Mesothelial cell of epicardium (in vitro differentiated cells): ENCODE measurements at places on chromosomes 6 and 20.

- no peaks in the 10 kb centered on the region for H3K27me3 ChIP-seq
- H3K4me3 ChIP-seq: no peak overlapping the region
- DNase-seq: no peak
- H3K27ac ChIP-seq: peak overlapping the region; percentile 61
- peaks cover 38% of the 10 kb centered on the region for H3K4me1 ChIP-seq
- H3K36me3 ChIP-seq: no peaks in the 10 kb centered on the region
Measured at GRCh38 chr6:12572896-12573827, 143.4 kb upstream of the PHACTR1 start.

GRCh38 chr6:106069478-106069877, 16.7 kb upstream of the PRDM1 start:
- H3K4me1 ChIP-seq: peaks cover 11% of the 10 kb centered on the region
- peak; percentile 73 for DNase-seq

DNA sequence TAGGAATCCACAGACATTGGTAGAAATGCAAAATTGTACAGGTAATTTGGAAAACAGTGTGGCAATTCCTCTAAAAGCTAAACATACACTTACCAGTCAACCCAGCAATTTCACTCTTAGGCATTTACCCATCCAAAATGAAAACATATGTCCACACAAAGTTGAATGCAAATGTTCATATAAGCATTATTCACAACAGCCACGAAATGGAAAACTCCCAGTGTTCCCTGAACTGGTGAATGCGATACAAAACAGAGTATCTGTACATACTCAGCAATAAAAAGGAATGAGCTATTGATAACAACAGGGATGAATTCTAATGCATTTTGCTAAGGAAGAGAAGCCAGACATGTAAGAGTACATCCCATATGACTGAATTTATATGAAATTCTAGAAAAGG, 32.4 kb upstream of the RAB22A start:
- no peak overlapping the region for H3K27ac ChIP-seq
- peaks cover 17% of the 10 kb centered on the region for H3K36me3 ChIP-seq
- H3K27me3 ChIP-seq: no peaks in the 10 kb centered on the region
- peaks cover 6% of the 10 kb centered on the region for H3K4me1 ChIP-seq
- no peak overlapping the region for H3K4me3 ChIP-seq
- DNase-seq: no peak

GRCh38 chr20:40643891-40644290, 45.1 kb downstream of the MAFB start:
- H3K4me1 ChIP-seq: peaks cover 14% of the 10 kb centered on the region
- no peak for DNase-seq
- H3K4me3 ChIP-seq: no peak overlapping the region
- no peaks in the 10 kb centered on the region for H3K36me3 ChIP-seq
- H3K27ac ChIP-seq: no peak overlapping the region
- peaks cover 3% of the 10 kb centered on the region for H3K27me3 ChIP-seq

DNA sequence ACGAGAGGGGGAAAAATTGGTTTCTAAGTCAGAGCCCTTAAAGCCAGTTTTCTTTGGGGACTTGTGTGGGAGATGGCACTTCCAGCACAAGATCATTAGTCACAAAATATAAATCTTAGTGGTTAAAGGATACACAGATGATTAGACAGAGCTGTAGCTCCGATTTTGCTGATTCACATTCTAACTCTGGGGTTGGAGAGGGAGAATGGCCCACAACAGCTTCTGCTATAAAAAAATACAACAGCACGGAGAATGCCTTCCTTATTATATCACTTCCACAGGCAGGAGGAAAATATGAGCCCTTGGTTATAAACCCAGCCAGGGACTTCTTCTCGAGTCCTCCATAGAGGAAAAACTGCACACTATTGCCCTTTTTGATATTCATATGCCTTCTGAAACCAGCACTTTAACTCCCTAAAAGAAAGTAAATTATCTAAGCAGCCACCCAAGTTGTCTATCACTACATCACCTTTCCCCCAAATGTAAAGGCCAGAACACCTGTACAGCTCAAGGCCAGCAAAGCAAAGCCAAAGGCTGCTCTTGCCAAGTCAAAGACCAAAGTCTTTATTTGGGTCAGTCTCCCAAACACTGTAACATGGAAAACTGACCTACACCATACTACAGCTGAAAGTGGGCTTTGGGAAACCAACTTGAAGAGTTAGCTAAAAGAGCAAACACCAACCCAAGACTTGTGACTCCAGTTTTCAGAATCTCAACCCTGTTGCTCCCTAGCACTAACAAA, 10.4 kb downstream of the MRPL14 start:
- H3K36me3 ChIP-seq: peaks cover 10% of the 10 kb centered on the region
- H3K27me3 ChIP-seq: no peaks in the 10 kb centered on the region
- no peak overlapping the region for H3K4me3 ChIP-seq
- DNase-seq: no peak
- H3K27ac ChIP-seq: peak overlapping the region; percentile 47
- peaks cover 34% of the 10 kb centered on the region for H3K4me1 ChIP-seq

DNA sequence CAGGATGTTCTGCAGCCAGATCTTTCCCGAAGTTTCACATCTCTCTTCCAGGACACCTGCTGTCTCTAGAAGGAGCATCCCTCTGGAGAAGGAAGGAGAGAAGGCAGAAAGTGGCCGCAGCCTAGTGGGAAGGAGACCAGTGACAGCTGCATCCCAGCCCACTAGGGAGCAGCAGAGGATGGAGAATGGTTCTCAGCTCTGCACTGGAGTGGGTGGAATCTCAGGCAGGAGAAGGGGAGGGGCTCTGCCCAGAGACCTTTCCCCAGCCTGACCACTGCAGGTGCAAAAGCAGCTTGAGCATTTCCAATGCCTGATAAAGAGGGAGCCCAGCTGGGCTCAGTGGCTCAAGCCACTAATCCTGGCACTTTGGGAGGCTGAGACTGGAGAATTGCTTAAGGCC, 32.3 kb downstream of the NCR2 start:
- peaks cover 76% of the 10 kb centered on the region for H3K27me3 ChIP-seq
- peak; percentile 81 for DNase-seq
- no peak overlapping the region for H3K27ac ChIP-seq

DNA sequence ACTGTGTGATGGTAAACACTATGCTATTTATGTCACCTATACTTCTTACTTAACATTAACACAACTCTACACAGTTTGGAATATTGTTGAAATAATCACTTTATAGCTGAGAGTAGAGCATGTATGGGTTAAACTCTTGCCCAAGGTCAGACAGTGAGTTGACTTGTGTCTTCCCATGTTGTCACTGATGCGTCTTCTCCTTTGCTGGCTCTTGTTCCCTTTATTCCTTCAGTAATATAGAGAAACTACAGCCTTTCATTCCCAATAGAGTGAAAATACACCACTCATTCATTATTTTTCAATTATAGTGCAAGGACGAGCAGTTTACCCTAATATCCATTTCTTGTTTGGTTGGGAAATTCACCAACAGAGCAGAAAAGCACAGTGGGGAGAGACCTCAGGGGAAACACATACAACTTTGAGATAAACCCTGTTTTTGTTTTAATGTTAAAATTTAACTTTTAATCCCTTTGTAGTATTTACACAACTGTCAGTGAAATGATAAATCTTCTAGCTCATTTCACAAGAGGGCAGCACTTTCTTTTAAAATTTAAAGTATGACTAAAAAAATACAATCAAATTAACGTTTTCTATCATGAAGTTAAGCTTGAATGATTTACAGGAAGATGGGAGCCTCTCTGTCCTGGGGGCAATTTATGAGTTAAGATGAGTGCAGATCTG, 363.0 kb downstream of the UTRN start:
- H3K4me1 ChIP-seq: peaks cover 27% of the 10 kb centered on the region
- H3K27ac ChIP-seq: no peak overlapping the region
- DNase-seq: no peak
- no peaks in the 10 kb centered on the region for H3K27me3 ChIP-seq
- peaks cover 7% of the 10 kb centered on the region for H3K36me3 ChIP-seq

GRCh38 chr20:1895674-1896483, 672 bp downstream of the SIRPA start:
- H3K27me3 ChIP-seq: peaks cover 38% of the 10 kb centered on the region
- H3K36me3 ChIP-seq: no peaks in the 10 kb centered on the region
- no peak overlapping the region for H3K27ac ChIP-seq
- H3K4me3 ChIP-seq: peak overlapping the region; percentile 71
- no peak for DNase-seq
- peaks cover 23% of the 10 kb centered on the region for H3K4me1 ChIP-seq

GRCh38 chr20:48387675-48388074, 440.1 kb downstream of the PREX1 start:
- no peaks in the 10 kb centered on the region for H3K36me3 ChIP-seq
- no peaks in the 10 kb centered on the region for H3K4me1 ChIP-seq
- no peak overlapping the region for H3K27ac ChIP-seq
- no peaks in the 10 kb centered on the region for H3K27me3 ChIP-seq

DNA sequence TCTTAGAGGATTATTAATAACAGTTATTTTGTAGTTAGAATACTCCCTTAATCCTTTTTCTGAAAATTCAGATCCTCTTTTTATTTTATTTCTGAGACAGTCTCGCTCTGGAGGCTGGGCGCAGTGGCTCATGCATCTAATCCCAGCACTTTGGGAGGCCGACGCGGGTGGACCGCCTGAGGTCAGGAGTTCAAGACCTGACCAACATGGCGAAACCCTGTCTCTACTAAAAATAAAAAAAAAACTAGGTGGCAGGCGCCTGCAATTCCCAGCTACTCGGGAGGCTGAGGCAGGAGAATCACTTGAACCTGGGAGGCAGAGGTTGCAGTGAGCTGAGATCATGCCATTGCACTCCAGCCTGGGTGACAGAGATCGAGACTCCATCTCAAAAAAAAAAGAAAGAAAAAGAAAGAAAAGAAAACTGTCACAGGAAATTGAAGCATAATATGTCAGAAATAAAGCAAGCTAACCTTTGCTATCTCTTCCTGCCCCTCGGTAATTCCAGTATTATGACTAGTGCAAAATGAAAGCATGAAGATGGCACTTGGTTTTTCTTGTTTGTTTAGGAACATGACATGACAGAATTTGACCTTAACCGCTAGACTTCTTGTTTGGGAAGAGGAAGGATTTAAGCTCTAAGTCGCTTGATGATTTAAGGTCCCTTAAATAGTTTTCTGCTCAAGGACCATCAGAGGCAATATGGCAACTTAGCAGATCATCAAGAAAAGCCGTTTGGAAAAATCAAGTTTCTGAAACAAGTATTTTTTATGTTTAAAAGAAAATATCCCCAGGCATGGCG, 1.8 kb upstream of the RBM39 start:
- peaks cover 30% of the 10 kb centered on the region for H3K4me1 ChIP-seq
- peaks cover 12% of the 10 kb centered on the region for H3K36me3 ChIP-seq
- no peak for DNase-seq
- H3K27ac ChIP-seq: peak overlapping the region; percentile 100

GRCh38 chr20:8946036-8946940, 122.6 kb upstream of the PLCB4 start:
- peaks cover 7% of the 10 kb centered on the region for H3K4me1 ChIP-seq
- no peak for DNase-seq
- H3K27ac ChIP-seq: no peak overlapping the region
- H3K27me3 ChIP-seq: peaks cover 37% of the 10 kb centered on the region

GRCh38 chr6:72619883-72620696, 1.8 kb upstream of the KCNQ5 start:
- peaks cover 37% of the 10 kb centered on the region for H3K4me1 ChIP-seq
- H3K4me3 ChIP-seq: peak overlapping the region; percentile 70
- peak overlapping the region; percentile 21 for H3K27ac ChIP-seq
- peaks cover 55% of the 10 kb centered on the region for H3K27me3 ChIP-seq

DNA sequence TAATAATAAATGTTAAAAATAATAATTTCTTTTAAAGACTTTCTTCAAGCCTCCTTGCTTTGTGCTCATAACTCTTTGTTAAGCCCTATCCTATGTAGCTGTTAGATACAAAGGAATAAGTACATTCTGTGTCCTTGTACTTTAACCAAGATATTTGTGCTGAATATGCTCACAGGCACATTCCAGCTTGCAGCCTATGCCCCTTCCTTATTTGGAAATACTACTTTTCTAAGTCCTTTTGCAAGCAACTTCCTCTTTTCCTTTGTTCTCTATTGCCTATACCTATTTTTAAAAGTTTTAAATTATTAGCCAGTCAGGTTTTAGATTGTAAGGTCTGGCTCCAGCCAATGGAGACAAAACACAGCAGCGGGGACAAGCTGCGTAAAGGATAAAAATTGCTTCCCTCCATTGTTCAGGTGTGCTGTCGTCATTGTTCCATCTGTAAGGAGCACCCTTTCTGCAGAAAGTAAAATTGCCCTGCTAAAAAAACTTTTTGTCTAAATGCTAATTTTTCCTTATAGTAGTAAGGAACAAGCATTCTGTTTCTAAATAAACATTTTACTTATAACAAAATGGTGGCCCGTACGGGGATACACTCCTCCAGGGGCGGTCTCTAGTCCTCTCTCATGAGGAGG, 80.2 kb downstream of the SYTL3 start:
- H3K4me3 ChIP-seq: no peak overlapping the region
- peaks cover 7% of the 10 kb centered on the region for H3K4me1 ChIP-seq
- H3K36me3 ChIP-seq: peaks cover 38% of the 10 kb centered on the region
- no peaks in the 10 kb centered on the region for H3K27me3 ChIP-seq
- peak overlapping the region; percentile 60 for H3K27ac ChIP-seq
- no peak for DNase-seq

DNA sequence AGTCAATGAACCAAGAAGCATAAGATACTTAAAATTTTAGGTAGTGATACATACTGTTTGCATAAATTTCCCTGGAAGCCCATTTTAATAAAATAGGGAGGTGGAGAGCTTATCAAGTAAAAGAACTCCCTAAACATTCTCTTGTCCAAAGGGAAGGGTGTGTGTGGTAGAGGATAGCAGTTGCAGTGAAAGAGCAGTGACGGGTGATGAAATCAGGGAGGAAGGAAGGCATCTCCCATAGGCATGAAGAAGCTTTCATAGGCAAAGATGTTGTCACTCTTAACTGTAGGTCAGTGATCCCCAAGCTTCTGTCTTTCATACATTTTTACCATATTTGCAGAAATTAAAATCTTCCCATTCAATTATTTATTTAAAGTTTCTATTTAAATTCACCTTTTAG, 60.0 kb upstream of the ZNF831 start:
- no peak overlapping the region for H3K4me3 ChIP-seq
- no peaks in the 10 kb centered on the region for H3K36me3 ChIP-seq
- no peak for DNase-seq
- H3K4me1 ChIP-seq: no peaks in the 10 kb centered on the region
- peaks cover 61% of the 10 kb centered on the region for H3K27me3 ChIP-seq
- H3K27ac ChIP-seq: no peak overlapping the region

GRCh38 chr20:37276494-37277252, 12.8 kb upstream of the MANBAL start:
- H3K4me1 ChIP-seq: peaks cover 34% of the 10 kb centered on the region
- H3K4me3 ChIP-seq: no peak overlapping the region

- no peak overlapping the region for H3K27ac ChIP-seq
- H3K4me3 ChIP-seq: no peak overlapping the region
- DNase-seq: no peak
Measured at GRCh38 chr6:147384029-147384428, 124.5 kb upstream of the SAMD5 start.

DNA sequence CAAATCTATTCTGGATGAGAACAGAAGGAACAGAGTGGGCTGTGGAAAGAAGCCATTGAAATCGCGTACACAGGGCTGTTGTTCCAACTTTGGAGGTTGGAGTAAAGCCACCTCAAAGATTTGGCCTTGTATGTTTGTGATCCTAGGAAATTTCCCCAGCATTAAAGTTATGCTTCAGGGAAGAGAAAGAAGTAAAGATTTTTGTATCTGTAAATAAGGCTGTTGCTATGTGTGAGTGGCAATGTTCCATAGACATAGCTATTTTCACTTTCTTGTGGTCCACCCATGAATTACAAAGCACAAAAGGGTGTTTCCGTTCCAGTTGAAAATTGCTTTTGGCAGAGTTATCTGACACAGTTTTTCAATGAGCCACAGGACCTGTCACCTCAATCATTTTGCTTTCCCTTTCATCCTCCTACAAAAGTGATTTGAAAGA, 321.3 kb downstream of the TFAP2B start:
- H3K27ac ChIP-seq: no peak overlapping the region
- peaks cover 3% of the 10 kb centered on the region for H3K36me3 ChIP-seq
- no peaks in the 10 kb centered on the region for H3K27me3 ChIP-seq
- no peaks in the 10 kb centered on the region for H3K4me1 ChIP-seq
